ENCODE measurements at places on chromosomes 2 and 18.

DNA sequence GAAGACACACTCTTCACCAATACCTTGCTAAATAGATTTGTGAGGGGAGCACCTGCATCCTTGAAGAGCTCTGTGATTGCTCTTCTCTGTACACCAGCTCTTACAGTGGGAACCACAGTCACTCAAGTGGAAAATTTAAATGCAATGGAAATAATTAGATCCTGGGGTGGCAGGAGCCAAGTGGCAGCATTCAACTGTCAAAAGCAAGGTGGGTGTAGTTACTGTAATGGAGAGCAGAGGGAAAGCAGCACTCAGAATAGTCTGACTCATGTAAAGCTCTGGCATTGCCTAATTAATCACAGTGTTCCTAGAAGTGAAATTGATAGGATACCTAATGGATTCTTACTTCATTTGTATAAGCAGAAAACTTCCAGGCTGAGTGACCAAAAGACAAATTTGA, 245.8 kb downstream of the KCNE4 start:
- DNase-seq = no peak

- DNase-seq = no peak
These were observed 35.4 kb upstream of the ZNF532 start for GRCh38 chr18:58829263-58829662.

GRCh38 chr2:115529627-115530026, 1087.2 kb downstream of the DPP10 start:
- DNase-seq = no peak

GRCh38 chr2:229408962-229409361, 137.9 kb upstream of the PID1 start:
- no peak for DNase-seq

- no peak for DNase-seq
These were observed 73.8 kb downstream of the CLHC1 start for GRCh38 chr2:55158111-55158814.

- no peak for DNase-seq
These were observed 98.2 kb upstream of the EPAS1 start for GRCh38 chr2:46198966-46199365.

DNA sequence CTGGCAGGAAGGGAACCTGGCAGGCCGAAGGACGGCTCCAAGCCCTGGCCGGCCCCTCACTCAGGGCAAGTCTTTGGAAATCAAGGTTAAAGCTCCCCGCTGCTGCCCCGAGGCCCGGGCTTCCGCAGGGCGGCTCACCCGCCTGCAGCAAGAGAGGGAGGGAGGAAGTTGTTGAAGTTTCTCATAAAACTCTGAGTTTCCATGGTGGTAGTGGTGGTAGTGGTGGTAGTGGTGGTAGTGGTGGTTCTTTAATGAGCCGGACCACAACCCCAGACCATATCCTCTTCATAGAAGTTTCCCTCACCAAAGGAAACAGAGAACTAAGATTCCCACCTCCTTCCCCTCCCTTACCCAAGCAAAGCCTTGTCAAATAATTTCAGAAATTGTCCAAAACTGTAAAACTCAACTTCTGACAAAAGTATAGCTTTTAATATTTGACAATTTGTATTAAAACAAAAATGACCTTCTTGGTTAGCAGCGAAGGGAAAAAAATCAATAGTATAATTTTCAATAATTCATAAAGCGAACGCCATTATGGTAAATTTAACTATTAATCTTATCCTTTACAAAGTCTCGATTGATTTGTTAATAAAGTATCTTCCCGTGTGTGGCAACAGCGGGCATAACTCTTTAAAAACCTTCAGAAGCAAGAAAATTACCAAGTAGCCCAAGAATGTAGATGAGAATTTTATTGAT, 1.5 kb upstream of the HOXD10 start:
- no peak for DNase-seq

DNA sequence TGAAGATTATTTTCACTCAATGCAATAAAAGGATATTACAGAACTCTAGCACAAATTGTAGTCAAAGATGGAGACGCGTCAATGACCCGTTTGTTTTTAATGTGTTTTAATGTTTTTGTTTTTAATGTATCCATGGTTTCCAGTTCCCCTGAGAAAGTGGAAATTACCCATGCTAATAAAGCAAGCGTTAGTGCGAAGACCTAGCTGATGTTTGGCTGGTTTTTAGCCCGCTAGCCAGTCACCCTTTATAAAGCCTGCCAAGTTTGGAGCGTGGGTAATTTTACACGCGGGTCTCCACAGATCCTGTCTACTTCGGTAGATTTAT, 430 bp upstream of the CHMP1B start:
- no peak for DNase-seq

GRCh38 chr2:120312860-120313694, 32.9 kb upstream of the INHBB start:
- peak; percentile 54 for DNase-seq

DNA sequence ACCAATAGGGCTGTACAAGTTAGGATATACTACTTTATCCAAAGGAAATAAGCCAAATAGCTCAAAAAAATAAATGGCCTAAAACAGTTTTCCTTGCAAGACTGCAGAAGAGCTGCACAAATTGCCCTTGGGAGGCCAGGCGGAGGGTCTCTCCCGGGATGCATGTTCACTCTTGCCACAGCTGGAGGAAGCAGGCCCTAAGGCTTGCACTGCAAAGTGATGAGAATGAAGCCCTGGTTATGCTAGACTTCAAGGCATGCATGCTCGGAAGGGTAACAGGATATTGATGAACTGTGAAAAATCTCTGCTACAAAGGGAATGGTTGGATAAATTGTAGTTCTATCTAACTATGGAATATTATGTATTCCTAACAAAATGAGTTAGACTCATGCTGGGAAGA, 27.5 kb upstream of the LDLRAD4 start:
- DNase-seq = no peak

GRCh38 chr18:13629841-13630715, 96.3 kb downstream of the FAM210A start:
- peak; percentile 16 for DNase-seq

GRCh38 chr18:79366177-79367094, 29.3 kb upstream of the NFATC1 start:
- no peak for DNase-seq

DNA sequence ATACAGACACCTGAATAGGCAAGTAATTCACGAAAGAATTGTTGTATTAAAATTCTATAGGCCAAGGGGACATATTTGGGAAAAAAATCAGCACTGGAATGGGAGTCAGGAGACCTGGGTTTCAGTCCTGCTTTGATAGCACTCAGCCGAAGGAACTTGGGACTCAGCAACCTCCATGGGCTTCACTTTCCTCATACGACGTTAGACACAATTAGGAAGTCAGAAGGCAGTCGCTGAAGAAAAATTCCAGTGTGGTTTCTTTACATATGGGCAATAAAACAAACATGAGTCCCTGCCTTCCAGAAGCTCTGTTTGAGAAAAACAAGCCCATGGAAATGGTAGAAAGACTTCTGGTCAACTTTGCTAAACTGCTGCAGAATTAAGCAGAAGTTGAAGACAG, 15.1 kb upstream of the CYRIA start:
- DNase-seq = no peak

- DNase-seq = no peak
These were observed 40.1 kb upstream of the EPHA4 start for GRCh38 chr2:221612161-221612560.

- DNase-seq = no peak
These were observed 718.7 kb upstream of the GCFC2 start for GRCh38 chr2:76429374-76429773.

All from effector CD8-positive, alpha-beta T cell (primary cell).